Stimulated activated CD8-positive, alpha-beta memory T cell treated with anti-CD3 and anti-CD28 coated beads, Interleukin-4, amount 100 ng/mL, for 1 hour (primary cell): ENCODE measurements at places on chromosomes 11 and 22.

DNA sequence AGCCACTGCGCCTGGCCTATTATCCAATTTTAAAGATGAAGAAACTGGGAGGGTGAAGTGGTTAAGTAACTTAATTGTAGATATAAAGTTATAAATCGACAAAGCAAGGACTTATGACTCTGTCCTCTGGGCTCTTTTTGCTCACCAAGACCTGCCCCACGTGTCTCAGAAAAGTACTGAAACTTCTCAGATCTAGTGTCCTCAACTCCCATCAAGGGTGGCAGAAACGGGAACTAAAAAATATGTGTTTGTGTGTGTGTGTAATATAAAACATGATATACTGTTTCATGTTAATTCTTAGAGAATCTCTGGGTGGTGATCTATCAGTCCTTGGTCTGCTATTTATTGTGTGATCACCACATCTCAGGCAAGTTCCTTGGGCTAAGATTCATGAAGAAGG lies 104.9 kb downstream of the GAB2 start:
- DNase-seq = no peak

DNA sequence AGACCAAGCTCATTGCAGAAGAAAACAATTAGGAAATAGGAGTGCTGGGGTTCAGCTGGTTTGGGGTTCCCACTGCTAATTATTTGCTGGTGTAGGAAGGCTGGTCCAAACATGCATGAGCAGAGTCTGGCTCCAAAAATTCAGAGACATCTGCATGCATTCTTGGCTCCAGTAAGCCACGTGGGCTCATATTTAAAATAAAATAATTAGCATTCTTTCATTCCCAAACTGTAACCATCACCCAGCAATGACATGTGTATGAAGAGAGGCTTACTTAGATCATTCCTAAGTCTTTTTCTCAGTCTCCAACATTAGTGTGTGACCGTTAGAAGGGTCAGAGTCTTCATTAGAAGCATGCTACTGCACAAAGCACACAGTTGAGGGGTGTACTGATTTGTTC lies 58.4 kb downstream of the EFCAB6 start:
- no peak for DNase-seq

DNA sequence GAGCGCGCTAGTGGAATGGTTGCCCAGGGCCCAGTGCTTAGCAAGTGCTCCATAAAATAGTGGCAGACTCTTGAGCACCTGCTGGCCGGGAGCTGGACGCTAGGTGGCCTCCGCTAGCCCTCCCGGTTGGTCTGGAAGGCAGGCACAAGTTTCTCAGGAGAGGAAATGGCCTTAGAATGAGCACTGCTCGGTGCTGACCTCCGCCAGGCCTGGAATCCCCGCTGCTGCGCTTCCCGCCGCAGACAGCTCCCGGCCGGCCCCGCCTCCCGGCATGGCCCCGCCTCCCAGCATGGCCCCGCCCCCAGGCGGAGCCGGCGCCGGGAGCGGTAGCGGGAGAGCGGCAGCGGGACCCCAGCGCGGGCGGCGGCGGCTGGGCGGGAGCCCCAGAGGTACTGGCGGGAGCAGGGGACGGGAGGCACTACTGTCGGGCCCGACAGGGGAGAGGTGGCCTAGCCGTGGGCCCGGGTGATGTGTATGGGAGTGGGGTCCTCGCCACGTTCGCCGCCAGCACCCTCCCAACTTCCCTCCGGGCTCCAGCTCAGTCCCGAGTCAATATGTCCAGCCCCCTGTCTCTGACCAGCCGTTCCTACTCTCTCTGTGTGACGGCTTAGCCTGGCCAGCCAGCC lies at the start of gene SIPA1:
Gene SIPA1 (plus strand): TSS at position 308 of the 626 bp plus-strand sequence. CDS start 2,821 bp downstream, outside the sequence.
- DNase-seq = peak; percentile 57

- no peak for DNase-seq
Measured at GRCh38 chr11:76635991-76636738, 34.4 kb downstream of the LRRC32 start.

DNA sequence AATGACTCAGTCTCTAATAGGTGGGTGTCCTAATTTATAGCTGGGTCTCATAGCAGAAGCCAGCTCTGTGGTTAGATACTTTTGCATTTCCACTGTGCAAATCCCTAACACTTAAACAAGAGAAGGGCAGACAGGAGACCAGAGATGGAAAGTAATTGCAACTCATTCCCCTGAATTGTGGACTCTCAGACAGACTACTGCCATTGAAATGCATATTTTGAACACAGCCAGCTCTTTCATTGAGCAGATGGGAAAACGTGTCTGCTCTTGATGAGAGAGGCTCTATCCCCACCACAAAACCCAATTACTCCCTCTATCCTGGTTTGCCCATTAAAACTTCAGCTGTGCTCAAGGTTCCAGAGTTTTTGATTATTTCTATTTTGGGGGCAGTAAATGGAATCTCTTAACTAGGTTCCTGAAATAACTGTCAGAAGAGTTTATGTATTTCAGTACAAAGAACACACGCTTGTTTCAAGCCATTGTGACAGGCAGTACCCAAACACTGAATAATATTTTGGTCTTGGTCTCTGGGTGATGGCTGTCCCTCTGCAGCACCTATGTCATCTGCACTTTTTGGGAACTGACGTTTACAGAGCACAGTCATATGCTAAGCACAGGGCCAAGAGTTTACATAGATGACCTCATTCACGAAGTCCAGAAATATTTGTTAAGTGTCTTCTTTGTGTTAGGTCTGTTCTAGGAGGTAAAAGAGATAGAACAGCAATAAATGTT lies 41.7 kb downstream of the FAM227A start:
- no peak for DNase-seq

DNA sequence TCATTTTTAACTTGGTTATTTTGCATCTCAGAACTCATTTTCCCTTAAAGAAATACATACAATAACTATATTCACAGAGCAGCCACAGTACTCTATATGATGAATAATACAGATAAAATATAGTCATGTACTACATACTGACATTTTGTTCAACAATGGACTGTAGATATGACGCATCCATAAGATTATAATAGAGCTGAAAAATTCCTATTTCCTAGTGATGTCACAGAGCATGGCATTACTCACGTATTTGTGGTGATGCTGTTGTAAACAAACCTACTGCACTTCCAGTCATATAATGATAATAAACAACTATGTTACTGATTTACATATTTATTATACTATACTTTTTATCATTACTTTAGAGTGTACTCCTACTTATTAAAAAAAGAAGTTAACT lies 38.7 kb downstream of the NARS2 start:
- DNase-seq = no peak

- DNase-seq = no peak
Measured at GRCh38 chr11:126834573-126834972, 166.0 kb downstream of the KIRREL3 start.

DNA sequence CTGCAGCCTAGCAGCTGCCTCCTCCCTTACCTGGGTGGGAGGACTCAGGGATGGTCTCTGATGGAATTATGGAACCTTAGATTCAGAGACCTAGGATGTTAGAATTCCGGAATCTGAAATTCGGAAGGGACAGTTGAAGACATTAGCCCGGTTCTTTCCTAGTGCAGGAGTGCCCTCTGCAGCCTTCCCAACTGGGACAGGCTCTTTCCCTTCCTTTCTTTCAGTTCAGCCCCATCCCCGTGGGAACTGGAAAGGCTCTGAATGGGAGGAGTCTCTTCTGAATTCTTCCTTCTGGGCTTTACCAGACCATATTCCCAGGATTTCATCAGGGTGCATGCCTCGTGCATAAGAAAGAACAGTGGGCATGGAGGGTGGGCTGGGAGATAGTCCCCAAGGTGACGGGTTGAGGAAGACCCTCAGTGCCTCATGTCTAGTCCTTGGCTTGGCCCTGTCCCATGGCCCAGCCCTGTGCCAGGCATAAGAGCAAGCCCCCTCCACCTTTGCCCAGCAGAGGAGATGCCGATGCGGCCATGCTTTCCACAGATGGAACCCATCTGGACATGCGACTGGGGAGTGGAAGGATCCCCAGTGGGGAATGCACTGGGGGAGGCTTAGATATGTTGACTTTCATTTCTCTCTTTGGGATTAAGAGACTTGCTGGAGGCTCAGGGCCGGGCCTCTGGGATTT lies 14.4 kb downstream of the DNAJB13 start:
- no peak for DNase-seq

GRCh38 chr22:49965091-49966040 lies 4.8 kb downstream of the PIM3 start:
- no peak for DNase-seq

- DNase-seq = no peak
Measured at GRCh38 chr11:69203381-69203780, 47.6 kb downstream of the SMIM38 start.

- DNase-seq = no peak
Measured at GRCh38 chr11:38123673-38124072, 1525.6 kb upstream of the RAG2 start.

DNA sequence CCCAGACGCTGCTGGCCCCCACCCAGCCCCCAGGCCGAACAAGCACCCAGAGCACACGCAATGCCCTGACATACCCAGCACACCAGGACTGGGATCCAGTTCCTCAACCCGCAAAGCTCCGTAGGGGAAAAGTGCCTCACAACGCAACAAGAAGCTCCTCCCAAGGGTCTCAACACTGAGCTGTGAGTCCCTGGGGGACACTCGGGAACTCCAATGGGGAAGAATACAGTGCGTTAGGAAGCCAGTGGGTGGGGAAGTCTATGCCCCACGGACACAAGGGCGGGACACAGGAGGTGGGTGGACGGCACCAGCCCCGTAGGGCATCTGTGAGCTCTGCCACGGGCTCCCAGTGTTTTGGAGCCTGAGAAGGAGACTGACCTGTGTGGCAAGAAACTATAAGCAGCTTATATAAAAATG lies 1.6 kb downstream of the DEAF1 start:
- no peak for DNase-seq

DNA sequence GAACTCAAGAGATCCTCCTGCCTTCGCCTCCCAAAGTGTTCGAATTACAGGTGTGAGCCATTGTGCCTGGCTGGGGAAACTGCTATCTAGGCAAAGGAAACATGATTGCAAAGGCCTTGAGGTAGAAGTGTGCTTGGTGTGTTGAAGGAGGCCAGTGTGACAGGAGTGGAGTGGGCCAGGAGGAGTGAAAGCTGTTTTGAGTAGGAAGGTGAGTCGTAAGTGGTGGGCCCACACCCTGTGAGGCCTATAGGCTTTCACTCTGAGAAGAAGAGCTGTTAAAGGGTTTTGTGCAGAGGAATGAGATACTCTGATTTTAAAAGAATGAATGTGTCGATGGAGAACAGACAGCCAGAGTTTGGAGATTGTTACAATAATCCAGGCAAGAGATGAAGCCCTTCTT lies 43.4 kb downstream of the WEE1 start:
- DNase-seq = no peak

- DNase-seq = no peak
Measured at GRCh38 chr11:3865388-3866193, 10.1 kb downstream of the STIM1 start.

GRCh38 chr11:94002226-94002625 lies 18.9 kb upstream of the HEPHL1 start:
- DNase-seq = no peak

GRCh38 chr22:29096736-29097669 lies 24.2 kb downstream of the KREMEN1 start:
- DNase-seq = no peak

- peak; percentile 59 for DNase-seq
Measured at GRCh38 chr11:112555491-112556364, 295.1 kb upstream of the PLET1 start.

- no peak for DNase-seq
Measured at GRCh38 chr22:19360300-19360792, 68.8 kb upstream of the CLTCL1 start.

DNA sequence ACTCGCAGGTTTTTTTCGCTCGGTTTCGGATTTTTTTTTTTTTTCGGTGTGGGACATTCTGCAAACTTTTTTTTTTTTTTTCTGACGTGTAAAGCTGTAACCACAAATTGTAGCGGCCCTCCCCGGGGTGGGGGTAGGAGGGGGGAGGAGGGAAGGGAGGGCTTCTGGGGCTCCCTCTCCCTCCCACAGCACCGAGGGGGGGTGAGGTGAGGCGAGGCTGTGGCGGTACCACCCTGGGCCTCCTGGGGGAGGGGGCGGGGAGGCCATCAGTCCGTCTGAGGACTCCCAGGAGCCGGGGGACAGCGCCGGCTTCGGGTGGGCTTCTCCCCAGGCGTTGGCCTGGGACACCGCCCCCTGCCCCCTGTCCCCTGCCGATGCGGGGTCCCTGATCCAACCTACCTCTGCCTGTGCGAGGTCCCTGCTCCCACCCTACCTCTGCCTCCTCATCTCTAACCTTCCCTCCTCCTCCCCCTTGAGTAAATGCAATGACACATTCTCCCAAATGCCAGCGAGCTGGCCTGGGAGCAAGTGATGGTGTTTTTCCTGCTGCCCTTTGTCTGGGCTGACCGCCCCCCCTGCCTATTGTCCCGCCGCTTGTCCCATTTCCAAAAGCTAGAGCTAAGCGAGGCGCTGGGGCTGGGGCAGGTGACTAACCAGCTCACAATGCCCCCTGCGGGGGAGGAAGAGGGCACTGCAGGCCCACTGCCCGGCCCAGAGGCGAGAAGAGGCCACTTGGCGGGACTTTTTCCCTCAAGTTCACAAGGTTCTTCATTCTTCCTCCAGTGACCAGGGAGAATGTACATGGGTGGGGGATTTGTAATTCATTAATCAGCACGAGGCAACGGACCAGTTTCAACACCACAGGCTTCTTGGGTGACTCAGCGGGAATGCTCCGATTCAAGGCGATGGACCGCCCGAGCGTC lies 511 bp upstream of the CLCF1 start:
- peak; percentile 53 for DNase-seq

DNA sequence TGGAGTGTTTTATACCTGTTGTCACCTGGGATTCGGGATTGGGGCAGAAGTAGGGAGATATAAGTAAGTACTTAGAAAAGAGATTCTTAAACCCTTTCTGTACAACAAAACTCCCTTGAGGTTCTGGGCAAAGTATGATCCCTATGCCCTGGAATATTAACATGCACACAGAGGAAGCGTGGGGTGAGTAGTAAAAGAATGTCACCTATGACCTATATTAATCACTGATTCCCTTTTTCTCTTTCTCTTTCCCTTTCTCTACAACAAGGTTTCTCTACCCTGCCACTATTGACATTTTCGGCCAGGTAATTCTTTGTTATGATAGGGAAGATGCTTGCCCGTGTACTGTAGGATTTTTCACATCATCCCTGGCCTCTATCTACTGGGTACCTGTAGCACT lies 209.7 kb upstream of the PLET1 start:
- no peak for DNase-seq

- DNase-seq = no peak
Measured at GRCh38 chr22:21624120-21624879, 5.5 kb downstream of the YDJC start.

DNA sequence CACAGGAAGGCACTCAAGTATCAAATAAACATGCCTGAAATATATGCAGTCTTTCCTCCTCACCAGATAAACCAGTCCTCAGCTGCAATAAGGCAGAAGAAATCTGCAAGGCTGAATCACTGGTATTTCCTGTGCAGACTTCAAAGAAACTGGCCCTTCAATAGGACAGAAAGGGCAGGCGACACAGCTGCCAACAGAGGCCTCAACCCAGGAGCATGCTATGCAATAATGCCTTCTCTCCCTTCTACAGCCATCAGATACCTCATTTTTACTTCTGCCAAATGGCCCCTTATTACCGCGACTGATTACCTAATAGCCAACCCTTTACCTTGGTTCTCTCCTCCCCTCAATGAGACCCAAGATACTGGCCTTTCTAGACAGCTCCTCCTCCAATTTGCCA lies 8.0 kb downstream of the NUMA1 start:
- DNase-seq = no peak
